ENCODE measurements at places on chromosomes 4 and X.
A peak's percentile ranks its signal among the peaks of the same experiment; 100 is the strongest.

GRCh38 chr4:47662975-47663374, 174.9 kb downstream of the CORIN start:
- no peak for DNase-seq

DNA sequence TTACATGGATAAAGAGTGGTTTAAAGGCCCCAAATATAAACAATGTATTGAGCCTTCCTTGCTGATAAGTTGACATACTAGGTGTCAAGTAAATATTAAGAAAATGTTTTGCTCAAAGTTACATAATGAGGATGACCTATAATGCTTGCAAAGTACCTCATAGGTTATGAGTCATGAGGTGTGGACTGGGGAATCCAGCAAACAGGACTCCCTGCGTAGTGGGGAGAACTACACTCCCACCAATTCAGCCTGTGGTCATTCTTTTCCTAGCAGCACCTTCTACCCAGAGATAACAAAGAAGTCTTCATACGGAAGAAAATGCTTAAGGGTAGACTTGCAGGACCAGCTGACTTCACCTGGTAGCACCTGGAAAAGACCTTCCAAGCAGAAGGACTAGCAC, 418.9 kb upstream of the CPEB2 start:
- DNase-seq, result no peak

- no peak for DNase-seq
Measured at GRCh38 chr4:121799208-121799823, 1.8 kb upstream of the EXOSC9 start.

DNA sequence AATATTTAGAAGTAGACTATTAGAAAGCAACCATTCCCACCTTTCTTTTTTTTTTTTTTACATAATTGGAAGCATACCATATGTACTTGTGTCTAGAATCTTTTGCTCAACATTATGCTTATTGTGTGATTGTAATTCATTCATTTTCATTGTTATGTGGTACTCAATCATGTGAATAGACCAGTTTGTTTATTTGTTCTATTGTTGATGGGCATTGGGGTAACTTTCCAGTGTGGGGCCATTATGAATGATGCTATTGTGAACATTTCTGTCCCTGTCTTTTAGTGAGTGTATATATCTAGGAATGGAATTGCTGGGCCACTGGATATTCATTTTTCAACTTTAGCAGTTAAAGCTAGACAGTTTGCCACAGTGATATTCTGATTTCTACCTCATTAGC, 62.5 kb upstream of the MCUB start:
- no peak for DNase-seq

- DNase-seq, result no peak
Measured at GRCh38 chrX:109742722-109743121, 9.7 kb upstream of the ACSL4 start.

DNA sequence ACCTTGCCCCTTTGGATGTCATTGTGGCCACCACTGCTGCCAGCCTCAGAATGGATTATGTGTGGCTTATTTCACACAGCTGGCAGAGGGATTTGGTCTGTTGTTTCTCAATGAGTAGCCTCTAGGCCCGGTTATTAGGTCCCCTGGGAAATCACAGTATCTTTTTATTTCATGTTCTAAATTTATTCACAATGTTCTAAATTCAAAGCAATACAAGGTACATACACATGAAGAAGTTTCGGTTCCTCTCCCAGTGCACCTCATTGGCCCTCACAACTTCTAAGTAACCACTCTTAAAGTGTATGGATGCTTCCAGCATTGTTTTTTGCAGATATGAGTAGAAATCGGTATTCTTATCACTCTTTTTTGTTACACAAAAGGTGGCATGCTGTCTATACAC, 262.7 kb downstream of the RCHY1 start:
- no peak for DNase-seq

GRCh38 chr4:90841676-90842075, 714.5 kb downstream of the CCSER1 start:
- DNase-seq, result no peak

GRCh38 chrX:31219174-31219573, 147.3 kb upstream of the FTHL17 start:
- DNase-seq, result no peak

- peak; percentile 92 for DNase-seq
Measured at GRCh38 chrX:118726887-118727685, at the start of gene IL13RA1. Gene IL13RA1 (plus strand): TSS chrX:118727606. CDS start chrX:118727639, 33 bp downstream.

DNA sequence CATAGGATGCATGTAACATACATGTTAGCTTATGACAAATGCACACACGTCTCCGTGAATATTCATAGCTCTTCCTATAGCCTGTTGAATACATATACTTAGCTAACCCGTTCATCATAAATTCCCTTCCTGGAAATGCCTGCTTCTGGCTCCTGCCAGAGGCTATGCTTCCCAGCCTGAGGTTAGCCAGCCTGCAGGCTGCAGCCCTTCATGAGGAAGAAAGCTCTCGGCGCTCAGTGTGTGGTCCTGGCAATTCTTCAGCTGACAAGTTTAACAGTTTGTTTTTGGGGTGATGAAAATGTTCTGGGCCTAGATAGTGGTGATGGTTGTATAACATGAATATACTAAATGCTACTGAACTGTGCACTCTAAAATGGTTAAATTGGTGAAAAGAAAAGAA, 48.8 kb upstream of the MAN2B2 start:
- DNase-seq, result no peak

DNA sequence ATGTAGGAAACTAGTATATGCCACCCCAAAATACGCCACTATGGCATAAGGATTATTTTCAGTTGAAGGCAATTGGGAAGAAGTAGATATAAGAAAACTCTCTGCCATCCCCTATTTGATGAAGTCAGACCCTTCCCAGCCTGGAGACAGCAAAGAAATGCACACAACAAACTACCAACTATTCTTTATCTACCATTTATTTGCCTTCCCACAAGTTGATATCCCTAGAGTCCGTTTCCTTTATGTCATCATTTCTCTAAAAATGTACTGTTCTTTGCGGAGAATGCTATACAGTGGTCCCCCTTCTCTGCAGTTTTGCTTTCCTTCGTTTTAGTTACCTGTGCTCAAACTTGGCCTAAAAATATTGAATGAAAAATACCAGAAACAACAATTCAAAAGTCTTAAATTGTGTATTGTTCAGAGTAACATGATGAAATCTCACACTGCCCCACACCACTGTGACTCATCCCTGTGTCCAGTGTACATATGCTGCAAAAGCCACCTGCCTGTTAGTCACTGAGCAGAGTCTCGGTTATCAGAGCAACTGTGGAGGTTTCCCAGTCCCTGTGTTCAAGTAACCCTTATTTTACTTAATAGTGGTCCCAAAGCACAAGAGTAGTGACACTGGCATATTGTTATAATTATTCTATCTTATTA, 152.3 kb downstream of the WDFY3 start:
- no peak for DNase-seq

DNA sequence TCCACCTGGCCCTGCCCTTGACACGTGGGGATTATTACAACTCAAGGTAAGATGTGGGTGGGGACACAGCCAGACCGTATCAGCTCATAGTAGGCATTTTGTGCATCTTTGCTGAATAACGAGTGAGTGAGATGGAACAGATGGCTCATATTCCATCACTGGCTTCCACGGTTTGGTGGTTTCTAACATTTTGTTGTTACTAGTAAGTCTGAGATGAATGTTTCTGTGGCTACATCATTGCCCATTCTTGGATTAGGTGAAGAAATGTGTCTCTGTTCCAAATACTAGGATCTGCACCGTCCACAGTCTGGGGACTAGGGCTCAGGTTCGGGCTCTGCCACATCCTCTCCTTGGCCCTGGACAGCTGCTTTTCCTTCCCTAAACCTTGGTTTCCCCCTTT, 3.6 kb downstream of the ABLIM2 start:
- DNase-seq, result no peak

- peak; percentile 9 for DNase-seq
Measured at GRCh38 chrX:37349221-37350033, at the start of gene PRRG1. Gene PRRG1 (plus strand): TSS chrX:37349364. CDS start chrX:37406250, 56,886 bp downstream.

- DNase-seq, result no peak
Measured at GRCh38 chr4:26813698-26814097, 46.9 kb upstream of the STIM2 start.

- no peak for DNase-seq
Measured at GRCh38 chrX:24963823-24964222, 51.9 kb downstream of the ARX start.

All from NCI-H748 treated with DMSO at 0.1 percent for 48 hours (cell line).